ENCODE measurements at places on chromosomes 1 and 21. TPM values are rescaled to one million over a fixed set of nuclear protein-coding genes. Genes with fewer than 3 reads are reported as not detected.

DNA sequence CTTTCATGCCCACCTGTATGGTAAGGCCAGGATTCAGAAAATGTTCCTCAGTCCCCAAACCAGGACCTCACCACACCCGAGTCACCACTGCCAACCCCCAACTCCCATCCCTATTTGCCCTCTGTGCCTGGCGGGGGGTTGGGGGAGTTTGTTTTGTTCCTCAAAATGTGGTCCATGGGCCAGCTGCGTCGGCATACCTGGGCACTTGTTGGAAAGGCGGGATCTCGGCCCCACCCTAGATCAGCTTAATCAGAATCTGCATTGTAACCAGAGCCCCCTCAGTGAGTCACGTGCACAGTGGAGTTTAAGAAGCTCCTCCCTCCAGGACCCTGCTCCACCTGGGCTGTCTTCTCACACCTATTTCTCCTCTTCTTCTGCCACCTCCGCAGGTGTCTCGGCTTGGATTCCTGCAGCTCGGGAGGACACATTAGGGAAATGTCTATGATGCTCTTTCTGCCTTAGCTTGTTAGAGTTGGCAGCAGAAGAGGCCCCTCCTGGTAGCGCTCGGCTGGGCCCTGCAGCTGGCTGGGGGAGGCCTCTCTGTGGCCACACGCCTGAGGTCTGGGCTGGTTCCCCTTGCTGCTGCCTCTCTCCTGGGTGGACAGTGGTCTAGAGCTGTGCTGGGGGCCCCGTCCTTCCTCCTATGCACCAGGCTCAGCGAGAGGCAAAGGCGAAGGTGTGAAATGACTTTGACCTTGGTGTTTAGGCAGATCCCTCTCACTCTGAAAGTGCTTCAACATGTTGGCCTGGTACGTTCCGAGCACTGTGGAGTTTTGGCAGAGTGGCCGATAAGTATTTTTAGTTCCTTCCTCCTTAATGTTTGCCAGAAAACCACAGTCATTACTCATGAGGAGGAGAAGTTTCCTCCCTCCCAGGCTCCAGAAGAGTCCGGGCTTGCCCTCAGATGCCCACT is 41.8 kb upstream of the CAMTA1 start:
- DNase-seq = no peak

GRCh38 chr1:33388805-33389771 is 41.8 kb downstream of the PHC2 start:
- DNase-seq = no peak

The GJC2 gene
- polyA plus RNA-seq = 0.56 TPM

DNA sequence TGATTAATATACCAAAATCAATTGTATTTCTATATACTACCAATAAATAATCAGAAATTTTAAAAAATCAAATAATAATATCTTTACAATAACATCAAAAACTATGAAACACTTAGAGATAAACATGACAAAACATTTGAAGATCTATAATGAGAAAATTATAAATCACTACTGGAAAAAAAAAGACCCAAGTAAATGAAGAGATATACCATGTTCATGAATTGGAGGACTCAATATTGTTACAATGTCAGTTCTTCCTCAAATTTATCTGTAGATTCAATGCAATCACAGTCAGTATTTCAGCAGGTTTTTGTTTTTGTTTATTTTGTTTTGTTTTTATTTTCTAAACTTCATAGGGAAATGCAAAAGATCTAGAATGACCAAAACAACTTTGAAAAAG is 4.2 kb upstream of the ITPKB start:
- no peak for DNase-seq

- DNase-seq = no peak
Observed at GRCh38 chr1:227038401-227038800, 98.3 kb downstream of the COQ8A start.

The BEST4 gene
- polyA plus RNA-seq = 0.87 TPM

GRCh38 chr1:50140182-50140447 is 31.4 kb downstream of the ELAVL4 start:
- DNase-seq = no peak

The NUF2 gene
- polyA plus RNA-seq = 26.5 TPM

DNA sequence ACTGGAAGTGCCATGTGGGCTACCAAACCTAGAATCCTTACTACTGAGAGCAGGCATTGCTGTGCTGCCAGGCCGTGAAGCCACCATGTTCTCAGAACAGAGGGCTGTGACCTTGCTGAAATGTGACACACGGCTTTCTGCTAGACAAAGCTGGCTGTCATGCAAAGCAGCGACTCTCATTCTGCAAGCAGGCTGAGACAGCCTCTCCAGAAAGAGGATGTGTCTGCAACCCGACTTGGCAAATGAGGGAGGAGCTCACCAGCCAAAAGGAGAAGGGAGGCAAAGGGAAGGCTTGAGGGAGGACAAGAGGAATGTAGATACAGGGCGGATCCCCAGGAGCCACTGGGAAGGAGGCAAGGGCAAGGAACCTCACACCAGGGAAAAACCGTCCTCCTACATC is 85.7 kb upstream of the KRTAP19-8 start:
- DNase-seq = no peak

The AKT3 gene
- 23.8 TPM for polyA plus RNA-seq

DNA sequence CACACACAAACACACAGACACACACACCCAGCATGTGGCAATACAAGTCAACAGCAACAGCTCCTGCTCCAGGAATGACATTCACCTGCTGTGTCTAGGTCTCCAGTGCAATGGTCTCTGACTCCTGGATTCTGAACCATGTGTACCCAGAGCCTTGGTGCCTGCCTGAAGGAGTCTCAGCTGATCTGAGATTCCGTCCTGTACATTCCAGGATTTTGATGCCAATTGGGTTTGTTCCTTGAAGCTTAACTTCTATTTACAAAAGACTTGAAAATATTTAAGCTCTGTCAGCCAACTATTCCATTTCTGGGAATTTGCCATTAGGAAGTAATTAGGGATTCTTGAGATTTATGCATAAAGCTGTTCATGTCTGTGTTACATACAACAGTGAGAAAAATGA is 85.4 kb upstream of the LRRC8D start:
- no peak for DNase-seq

- DNase-seq = no peak
Observed at GRCh38 chr1:63671514-63671913, 78.3 kb downstream of the PGM1 start.

DNA sequence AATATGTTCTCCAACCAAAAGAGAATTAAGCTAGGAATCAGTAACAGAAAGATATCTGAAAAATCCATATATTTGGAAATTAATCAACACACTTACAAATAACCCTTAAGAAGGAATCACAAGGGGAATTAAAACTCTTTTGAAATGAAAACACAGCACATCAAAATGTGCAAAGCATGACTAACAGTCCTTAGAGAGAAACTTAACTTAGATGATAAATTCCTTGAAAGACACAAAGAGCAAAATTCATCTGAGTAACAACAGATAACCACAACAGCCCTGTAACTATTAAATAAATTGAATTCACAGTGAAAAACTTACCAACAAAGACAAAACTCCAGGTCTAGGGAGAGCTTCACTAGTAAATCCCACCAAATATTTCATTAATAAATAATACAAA is 283.8 kb downstream of the SDCCAG8 start:
- DNase-seq = no peak

The FAAH gene
- 30.7 TPM for polyA plus RNA-seq

GRCh38 chr1:161439280-161440232 is 65.7 kb upstream of the FCGR2A start:
- no peak for DNase-seq

The CSMD2 gene
- 0.60 TPM for polyA plus RNA-seq

The NPR1 gene
- 73.4 TPM for polyA plus RNA-seq

DNA sequence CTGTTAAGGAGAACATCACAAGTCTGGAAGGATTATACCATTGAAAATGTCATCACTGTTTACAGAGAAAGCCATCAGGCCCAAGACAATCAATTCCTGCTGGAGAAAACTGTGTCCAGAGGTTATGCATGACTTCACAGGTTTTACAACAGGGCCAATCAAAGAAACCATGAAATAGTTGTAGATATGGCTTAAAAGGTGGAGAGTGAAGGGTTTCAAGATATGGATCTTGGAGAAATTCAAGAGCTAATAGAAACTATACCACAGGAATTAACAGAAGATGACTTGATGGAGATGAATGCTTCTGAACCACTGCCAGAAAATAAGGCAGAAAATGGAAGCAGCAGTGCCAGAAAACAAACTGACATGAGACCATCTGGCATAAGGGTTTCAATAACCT is 30.2 kb downstream of the USP1 start:
- no peak for DNase-seq

The SLC9C2 gene
- polyA plus RNA-seq = 0.18 TPM

GRCh38 chr1:232012773-232013386 is 386.3 kb downstream of the DISC1 start:
- no peak for DNase-seq

- DNase-seq = no peak
Observed at GRCh38 chr1:234330843-234331215, 42.4 kb upstream of the COA6 start.

DNA sequence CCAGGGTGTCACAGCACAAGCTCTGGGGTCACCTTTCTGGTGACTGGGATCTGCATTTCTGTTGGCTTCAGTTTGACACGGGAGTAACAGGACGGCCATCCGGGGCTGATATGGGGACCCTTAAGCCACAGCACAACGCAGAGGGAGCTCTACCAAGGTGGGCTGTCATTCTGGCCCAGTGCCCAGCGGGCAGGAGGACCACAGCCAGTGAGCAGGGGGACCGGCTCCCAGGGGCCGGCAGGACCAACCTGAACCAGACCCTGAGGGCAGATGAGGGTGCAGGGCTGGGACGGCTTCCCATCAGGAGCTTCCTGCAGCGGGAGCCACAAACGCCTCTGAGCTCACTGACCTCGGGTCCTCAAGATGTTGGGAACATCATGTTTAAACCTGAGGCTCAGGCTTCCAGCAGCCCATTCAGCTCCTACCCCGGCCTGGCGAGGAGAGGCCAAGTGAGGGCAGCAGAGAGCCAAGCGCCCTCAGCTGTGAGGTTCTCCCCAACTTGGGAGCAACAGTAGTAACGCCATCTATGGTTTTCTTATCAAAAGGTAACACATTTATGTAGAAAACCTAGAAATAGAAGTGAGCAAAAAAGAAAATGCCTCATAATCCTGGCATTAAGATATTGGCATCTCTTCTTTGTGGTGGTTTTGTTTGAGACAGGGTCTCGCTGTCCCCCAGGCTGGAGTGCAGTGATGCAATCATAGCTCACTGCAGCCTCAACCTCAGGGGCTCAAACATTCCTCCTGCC is 26.8 kb downstream of the TMEM201 start:
- DNase-seq = no peak

The AXDND1 gene
- 8.4 TPM for polyA plus RNA-seq

GRCh38 chr21:31115249-31115648 is 77.0 kb upstream of the KRTAP19-8 start:
- DNase-seq = no peak

DNA sequence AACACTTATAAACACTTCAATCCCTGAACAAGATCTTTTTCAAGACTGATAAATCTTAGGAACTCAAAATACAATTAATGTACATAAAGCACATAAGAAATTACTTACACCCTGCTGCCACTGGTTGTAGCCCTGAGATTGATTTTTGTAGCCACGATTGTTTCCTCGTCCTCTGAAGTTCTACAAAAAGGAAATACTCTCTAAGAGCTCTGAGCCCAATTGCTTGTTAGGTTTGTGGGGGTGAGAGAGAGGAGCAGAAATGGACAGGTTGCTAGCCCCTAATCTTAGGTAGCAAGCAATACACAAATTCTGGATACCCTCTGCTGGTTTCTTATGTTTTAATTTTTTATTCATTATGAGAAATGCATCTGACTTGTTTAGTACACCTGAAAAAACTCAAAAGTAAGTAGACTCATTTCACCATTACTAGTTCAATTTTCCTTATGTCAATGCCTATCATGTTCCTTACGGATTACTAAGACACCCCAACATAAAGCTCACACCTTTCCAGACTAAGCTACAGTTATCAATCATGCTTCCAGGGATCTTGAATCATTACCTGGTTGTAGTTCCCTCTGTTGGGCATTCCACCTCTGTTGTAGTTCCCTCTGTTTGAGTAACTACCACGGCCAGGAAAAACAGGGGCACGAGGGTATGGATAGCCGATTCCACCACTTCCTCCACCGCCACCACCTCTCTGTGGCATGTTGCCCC is 9.3 kb downstream of the HNRNPU start:
- DNase-seq = no peak

DNA sequence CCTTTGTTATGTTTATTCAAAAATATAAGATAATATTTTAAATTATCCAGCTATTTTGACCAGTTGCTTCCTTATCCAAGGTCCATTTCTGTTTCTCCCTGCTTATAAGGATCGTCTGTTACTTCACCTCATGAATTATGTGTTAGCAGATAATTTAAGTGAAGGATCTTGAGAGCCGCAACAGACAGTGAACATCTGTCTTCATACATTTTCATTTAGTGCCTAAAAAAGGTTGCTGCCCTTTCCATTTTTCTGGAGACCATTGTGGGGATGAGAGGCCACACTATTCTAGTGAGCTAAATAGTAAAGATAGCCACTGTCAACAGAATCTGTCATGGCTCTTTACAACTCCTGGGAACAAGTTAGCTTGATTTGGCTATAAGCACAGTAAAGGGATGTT is 154.0 kb downstream of the CLEC20A start:
- no peak for DNase-seq

- no peak for DNase-seq
Observed at GRCh38 chr1:185551008-185551407, 183.2 kb upstream of the HMCN1 start.

DNA sequence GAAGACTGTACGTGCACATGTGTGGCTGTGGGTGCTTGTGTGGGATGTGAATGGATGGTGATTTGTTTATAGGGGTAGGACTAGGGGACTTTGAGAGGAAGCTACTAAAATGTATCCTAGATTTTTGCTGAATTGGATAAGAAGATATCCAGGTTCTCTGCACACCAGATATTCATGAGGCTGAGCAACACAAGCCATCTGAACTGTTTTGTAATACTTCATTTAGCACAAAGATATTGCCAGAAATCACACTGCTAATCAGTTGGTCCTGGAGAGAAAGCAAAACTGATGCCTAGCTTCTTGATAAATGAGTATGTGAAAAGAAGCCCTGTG is 135.3 kb downstream of the NOS1AP start:
- no peak for DNase-seq

DNA sequence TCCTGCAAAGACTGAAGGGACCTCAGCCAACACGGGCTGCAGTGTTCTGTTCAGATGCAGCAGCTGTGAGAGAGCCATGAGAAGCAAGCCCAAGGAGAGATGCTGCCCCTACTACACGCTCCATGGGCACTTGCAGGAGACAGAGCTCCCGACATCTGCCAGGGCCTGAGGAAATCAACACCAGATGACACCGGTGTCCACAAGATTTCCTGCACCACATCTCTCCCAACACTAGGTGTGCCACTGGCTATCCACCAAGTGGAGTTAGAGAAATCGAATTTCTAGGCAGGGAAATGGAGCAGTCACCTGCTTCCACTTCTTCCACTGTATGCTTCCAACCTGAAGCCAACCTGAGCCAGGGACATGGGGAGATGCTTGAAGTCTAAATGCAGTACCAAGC is 445.3 kb downstream of the RWDD3 start:
- no peak for DNase-seq

GRCh38 chr1:232695621-232696385 is 65.9 kb upstream of the SIPA1L2 start:
- no peak for DNase-seq

The TNFRSF14 gene
- polyA plus RNA-seq = 27.7 TPM

GRCh38 chr1:26083208-26083607 is 15.8 kb upstream of the TRIM63 start:
- DNase-seq = no peak

- DNase-seq = no peak
Observed at GRCh38 chr1:235763962-235764361, 102.7 kb downstream of the LYST start.

The RPE65 gene
- polyA plus RNA-seq = 0.25 TPM
